ENCODE measurements at places on chromosomes 16 and 17. TPM values are rescaled to one million over a fixed set of nuclear protein-coding genes. Genes with fewer than 3 reads are reported as not detected.

The NPIPA3 gene
- total RNA-seq, result 0.43 TPM

The TMEM101 gene
- 33.2 TPM for total RNA-seq

The DHRS11 gene
- total RNA-seq, result 18.0 TPM

DNA sequence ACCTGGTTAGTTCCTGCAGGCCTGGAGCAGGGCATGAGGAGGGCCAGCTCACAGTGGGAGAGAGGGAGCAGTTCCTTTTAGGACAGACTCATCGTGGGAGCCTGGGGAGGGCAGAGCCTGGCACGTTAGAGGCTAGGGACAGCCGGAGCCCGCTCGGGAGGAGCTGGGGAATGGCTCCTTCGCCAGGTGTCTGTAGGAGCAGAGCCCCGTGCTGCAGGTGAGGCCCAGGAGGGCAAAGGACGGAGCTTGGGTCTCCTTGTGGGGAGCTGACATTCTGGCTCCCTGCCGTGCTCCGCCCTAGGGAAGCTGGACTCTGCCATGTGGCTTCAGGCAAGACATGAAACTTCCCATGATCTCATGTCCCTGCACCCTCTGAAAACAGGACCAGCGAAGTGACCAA, 18.7 kb upstream of the MTSS2 start:
- DNase-seq, result no peak

DNA sequence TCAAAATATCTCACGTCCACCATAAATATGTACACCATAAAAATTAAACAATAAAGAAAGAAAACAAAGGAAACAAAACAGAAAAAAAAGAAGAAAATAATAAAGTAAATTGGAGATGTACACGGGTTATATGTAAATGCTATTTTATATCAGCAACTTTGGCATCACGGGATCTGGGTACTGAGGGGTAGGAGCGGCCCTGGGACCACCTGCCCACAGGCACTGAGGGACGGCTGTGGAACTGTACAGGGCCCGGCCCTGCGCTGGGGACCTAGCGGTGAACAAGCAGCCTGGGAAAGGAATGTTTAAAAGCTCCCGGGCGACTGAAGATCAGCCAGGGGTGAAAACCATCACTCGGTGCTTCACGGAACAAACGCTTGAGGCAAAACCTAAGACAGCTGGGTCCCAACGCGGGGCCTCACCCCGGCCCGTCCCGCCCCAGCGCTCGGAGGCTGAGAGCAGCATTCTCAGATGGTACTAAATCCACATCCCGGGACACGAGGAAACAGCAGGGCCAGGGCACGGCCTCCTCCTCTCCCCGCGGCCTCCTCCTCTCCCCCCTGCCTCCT, 31.2 kb downstream of the NXN start:
- DNase-seq, result peak; percentile 50

GRCh38 chr17:48637323-48638260, 11.4 kb upstream of the HOXB9 start:
- no peak for DNase-seq

- DNase-seq, result no peak
Measured at GRCh38 chr16:28179354-28179753, 32.4 kb downstream of the XPO6 start.

- no peak for DNase-seq
Measured at GRCh38 chr16:68915589-68915988, 72.3 kb downstream of the TANGO6 start.

Measured in MG63 (cell line).